Left ventricle myocardium inferior (tissue), 1 donor: ENCODE measurements at places on chromosomes 1 and 21. TPM values are rescaled to one million over a fixed set of nuclear protein-coding genes. Genes with fewer than 3 reads are reported as not detected.
A peak's percentile ranks its signal among the peaks of the same experiment; 100 is the strongest.

Gene ARHGAP30
- 2.4 TPM for total RNA-seq

DNA sequence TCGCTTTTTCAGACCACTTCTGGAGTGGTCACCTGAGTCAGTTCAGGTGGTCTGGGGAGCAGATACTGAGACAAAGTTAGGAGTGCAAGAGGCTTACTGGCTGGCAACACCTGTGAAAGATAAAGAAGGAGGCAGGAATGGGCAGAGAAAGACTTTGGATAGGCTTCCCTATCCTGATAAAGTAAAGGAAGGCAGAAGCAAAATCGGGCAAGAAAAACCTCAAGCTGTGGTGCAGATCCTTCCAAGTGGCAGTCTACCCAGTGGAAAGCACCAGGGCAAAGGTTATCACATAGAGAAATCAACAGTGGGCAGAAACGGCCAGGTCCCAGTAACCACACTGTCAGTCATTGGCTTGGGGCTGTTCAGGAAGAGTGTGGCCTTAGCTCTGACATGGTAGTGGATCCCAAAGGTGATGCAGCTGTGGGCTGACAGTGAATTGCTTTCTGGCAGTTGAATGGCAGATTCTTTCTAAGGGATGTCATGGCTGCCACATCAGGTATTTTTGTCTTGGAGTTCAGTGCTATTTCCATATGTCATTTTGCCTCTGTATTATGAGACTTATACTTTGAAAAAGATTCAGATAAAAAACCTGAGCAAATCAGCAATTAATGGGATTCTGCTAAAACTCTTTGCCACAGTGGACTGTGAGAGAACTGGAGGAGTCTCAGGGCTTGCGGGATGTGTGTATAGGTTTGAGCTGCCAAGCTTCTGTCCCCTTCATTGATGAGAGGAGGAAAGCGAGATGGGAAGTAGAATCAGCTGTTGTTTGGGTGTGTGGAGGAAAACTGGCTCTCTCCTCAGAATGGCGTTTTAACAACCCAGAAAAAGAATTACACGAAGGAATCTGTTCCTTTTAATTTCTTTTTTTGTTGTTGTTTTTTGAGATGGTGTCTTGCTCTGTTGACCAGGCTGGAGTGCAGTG lies 8.1 kb upstream of the CGN start:
- H3K4me3 ChIP-seq = no peak overlapping the region
- H3K36me3 ChIP-seq = no peaks in the 10 kb centered on the region
- no peaks in the 10 kb centered on the region for H3K4me1 ChIP-seq
- H3K27ac ChIP-seq = no peak overlapping the region
- no peaks in the 10 kb centered on the region for H3K27me3 ChIP-seq

DNA sequence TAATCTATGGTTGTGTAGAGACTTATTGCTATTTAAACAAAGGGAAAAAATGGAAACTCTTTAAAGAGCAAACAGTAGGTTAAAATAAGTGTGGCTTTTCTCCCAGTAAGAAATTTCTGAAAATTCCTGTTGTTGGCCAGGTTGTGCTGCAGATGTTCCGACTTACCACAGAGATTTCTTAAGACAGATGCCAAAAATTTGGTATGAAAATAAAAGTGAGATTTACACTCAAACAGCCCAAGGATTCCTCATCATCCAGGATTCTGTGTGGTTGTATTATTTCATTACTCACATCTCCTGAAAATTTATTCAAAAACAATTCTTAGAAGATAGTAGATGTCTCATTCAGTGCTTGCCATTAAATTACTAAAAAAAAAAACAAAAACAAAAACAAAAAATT lies 296.7 kb upstream of the PTBP2 start:
- no peak overlapping the region for H3K27ac ChIP-seq
- no peaks in the 10 kb centered on the region for H3K27me3 ChIP-seq
- no peak overlapping the region for H3K4me3 ChIP-seq
- no peaks in the 10 kb centered on the region for H3K36me3 ChIP-seq
- no peak for DNase-seq

DNA sequence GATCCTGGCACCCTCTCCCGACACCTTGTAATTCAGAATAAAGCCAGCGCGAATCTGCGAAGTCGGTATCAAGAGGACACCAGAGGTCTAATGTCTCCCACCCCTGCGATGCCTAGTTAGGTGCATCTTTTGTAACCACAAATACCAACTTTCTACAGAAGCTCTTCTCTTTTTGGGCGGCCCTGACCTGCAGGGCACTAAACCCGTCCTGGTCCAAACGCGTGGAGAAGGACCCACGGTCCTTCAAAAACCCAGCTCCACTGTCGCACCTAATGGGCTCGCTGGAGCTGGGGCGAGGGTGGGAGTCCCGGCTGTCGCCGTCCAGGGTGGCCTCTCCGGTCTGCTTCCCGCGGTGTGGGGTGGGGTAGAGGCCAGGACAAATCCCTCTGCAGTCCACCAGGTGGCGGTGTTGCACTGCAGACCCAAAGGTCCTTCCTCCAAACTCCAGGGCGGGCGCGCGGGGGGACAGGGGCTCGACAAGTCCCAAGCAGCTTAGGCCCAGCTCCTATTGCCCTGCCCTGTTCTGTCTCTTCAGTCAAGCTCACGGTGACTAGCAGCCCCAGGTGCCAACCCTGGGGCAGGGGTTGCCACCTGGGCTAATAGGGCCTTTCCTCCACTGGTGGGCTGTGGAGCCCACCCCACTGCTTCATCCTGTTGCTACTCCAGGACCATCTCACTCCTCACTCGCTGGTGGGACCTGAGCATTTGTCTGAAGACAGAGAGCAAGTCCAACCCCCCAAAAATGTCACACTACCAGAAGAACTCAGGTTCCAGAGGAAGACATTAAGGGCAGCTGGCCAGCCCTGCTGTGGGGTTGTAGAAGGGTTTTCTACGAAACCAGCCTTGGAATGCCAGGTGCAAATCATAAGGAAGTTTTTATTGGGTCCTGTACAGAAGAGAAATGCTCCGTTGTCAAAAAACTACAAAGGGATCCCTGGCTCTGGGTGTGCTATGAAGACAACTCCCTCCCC lies 2.8 kb downstream of the HES3 start:
- peaks cover 96% of the 10 kb centered on the region for H3K27me3 ChIP-seq
- no peak overlapping the region for H3K4me3 ChIP-seq
- H3K4me1 ChIP-seq = peaks cover 35% of the 10 kb centered on the region
- H3K36me3 ChIP-seq = no peaks in the 10 kb centered on the region
- no peak overlapping the region for H3K27ac ChIP-seq
- peak; percentile 76 for DNase-seq

DNA sequence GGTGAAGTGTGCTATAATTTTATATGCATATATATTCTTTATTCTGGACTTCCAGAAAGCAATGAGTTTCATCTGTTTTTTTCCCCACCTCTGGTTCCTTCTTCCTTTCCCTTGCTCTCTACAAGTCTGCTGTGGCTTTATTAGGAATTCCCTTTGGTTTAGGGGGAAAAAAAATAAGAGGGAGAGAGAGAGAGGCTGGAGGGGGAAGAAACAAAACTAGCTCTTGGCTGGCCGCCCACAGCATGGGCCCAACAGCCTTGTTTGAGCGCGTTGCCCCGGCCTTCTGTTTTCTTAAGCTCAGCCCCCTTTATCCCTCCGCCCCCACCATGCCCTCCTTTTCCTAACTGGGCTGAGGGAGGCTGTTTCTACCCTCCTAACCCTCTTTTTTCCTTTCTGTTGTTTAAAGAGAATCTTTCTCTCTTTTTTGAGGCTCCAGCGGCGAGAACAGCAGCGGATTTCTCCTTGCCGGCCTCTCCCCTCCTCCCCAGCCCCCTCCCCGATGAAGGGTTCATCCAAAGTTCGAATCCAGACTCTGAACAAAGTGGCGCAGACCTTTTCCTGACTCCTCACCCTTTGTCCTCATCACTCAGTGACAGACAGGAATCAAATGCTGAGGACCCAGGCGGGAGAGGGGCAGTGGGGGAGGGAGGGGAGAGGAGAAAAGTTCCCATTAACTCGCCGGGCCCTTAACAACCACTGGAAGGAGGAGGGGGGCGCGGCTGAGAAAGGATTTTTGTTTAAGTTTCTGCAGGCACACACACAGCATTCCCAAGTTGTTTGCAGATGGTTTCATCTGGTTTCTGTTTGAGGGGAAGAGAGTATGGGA lies 29.7 kb downstream of the PBX1 start:
- H3K4me3 ChIP-seq = peak overlapping the region; percentile 47
- no peaks in the 10 kb centered on the region for H3K27me3 ChIP-seq
- peaks cover 7% of the 10 kb centered on the region for H3K36me3 ChIP-seq
- peaks cover 88% of the 10 kb centered on the region for H3K4me1 ChIP-seq
- H3K27ac ChIP-seq = peak overlapping the region; percentile 73

DNA sequence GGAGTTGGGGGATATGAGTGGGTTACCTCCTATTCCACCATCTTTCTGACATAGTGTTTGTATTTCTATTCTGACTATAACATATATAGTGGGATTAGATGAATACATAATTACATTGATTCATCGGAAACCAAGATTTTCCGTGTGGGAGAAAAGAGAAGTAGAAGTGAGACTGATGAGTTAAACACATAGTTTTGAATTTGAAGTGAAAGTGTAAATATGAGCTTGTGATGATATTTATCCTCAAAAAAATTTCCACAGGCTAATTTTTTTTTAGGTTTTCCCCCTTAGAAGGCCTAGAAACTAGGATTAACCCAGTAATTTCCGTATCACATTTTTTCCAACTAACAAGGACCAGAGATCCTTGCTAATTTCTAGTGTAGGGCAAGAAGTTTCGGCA lies 6.9 kb downstream of the CD1B start:
- H3K36me3 ChIP-seq = no peaks in the 10 kb centered on the region
- H3K27ac ChIP-seq = no peak overlapping the region
- H3K27me3 ChIP-seq = no peaks in the 10 kb centered on the region
- no peak overlapping the region for H3K4me3 ChIP-seq
- no peaks in the 10 kb centered on the region for H3K4me1 ChIP-seq
- DNase-seq = no peak

DNA sequence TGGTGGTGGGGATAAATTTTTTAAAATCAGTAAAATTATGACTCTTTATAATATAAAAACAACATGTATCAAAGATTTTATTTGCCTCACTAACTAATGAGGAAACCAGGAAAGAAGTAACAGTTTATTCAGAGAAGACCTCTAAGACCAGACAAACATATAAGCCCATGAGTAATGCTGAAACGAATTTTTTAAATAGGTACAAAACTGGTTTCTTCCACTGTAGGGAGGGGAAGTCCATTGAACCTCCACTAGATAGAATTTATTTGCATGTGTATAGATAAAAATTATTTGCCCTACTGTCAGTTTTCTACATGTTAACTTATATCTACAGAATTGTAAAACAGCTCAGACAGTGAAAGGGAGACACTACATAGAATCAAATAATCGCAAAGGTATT lies 86.8 kb downstream of the ZC3H11B start:
- no peak for DNase-seq
- no peaks in the 10 kb centered on the region for H3K27me3 ChIP-seq
- H3K27ac ChIP-seq = no peak overlapping the region
- H3K4me1 ChIP-seq = no peaks in the 10 kb centered on the region
